ENCODE measurements at places on chromosomes 13 and 19. TPM values are rescaled to one million over a fixed set of nuclear protein-coding genes. Genes with fewer than 3 reads are reported as not detected.

GRCh38 chr13:30163441-30163840 lies 143.9 kb downstream of the KATNAL1 start:
- H3K27me3 ChIP-seq: peaks cover 2% of the 10 kb centered on the region
- H3K4me1 ChIP-seq: peaks cover 20% of the 10 kb centered on the region
- no peak overlapping the region for H3K4me3 ChIP-seq
- no peak overlapping the region for H3K27ac ChIP-seq

- H3K4me1 ChIP-seq: no peaks in the 10 kb centered on the region
- DNase-seq: no peak
- peaks cover 40% of the 10 kb centered on the region for H3K27me3 ChIP-seq
- H3K27ac ChIP-seq: no peak overlapping the region
- H3K4me3 ChIP-seq: no peak overlapping the region
Observed at GRCh38 chr13:52112591-52112990, 16.3 kb downstream of the NEK5 start.

DNA sequence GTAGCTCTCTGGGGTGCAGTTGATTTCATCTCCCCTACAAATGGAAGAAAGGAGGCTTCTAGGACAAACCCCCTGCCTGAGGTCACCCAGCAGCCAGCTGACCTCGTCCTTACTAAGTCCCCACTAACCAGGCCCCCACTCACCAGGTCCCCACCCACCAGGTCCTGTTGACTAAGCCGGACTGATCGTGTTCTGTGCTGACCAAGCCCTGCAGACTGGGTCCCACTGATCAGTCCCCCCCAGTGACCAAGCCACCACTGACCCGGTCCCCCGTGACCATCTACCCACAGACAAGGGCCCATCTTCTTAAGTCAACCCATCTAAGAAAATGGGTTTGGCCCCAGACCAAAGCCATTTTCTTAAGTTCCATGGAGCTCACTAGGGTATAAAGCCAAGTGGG lies 36.8 kb upstream of the TPM4 start:
- DNase-seq: no peak
- no peaks in the 10 kb centered on the region for H3K36me3 ChIP-seq
- H3K27ac ChIP-seq: no peak overlapping the region
- peaks cover 17% of the 10 kb centered on the region for H3K4me1 ChIP-seq

GRCh38 chr13:108921238-108921637 lies 291.8 kb downstream of the MYO16 start:
- H3K27me3 ChIP-seq: no peaks in the 10 kb centered on the region
- H3K4me3 ChIP-seq: no peak overlapping the region
- H3K4me1 ChIP-seq: peaks cover 3% of the 10 kb centered on the region
- no peak for DNase-seq

DNA sequence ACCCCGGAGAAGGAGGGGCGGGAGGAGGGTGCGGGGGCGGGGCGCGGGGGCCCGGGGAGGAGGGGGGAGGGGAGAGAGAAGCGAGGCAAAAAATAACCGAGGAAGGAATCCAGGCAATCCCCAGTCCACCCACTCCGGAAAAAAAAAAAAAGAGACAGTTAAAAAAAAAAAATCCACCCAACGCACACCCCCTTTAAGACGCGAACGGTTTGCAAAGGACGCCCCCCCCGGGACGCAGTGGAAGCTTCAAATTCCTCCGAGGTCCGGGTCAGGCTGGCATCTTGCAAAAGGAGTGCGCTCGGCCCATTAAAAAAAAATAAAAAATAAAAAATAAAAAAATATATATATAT lies at the start of gene CACNA1A:
TSS of gene CACNA1A (minus strand) at position 9 of the 350 bp plus-strand sequence. CDS start 255 bp downstream, outside the sequence.
- H3K36me3 ChIP-seq: no peaks in the 10 kb centered on the region
- no peaks in the 10 kb centered on the region for H3K4me1 ChIP-seq
- peaks cover 56% of the 10 kb centered on the region for H3K27me3 ChIP-seq
- H3K27ac ChIP-seq: no peak within 1 kb of the TSS
- DNase-seq: no peak

- DNase-seq: no peak
- H3K27me3 ChIP-seq: peaks cover 5% of the 10 kb centered on the region
- no peak overlapping the region for H3K4me3 ChIP-seq
Observed at GRCh38 chr13:36454987-36455386, 22.7 kb downstream of the CCNA1 start.

DNA sequence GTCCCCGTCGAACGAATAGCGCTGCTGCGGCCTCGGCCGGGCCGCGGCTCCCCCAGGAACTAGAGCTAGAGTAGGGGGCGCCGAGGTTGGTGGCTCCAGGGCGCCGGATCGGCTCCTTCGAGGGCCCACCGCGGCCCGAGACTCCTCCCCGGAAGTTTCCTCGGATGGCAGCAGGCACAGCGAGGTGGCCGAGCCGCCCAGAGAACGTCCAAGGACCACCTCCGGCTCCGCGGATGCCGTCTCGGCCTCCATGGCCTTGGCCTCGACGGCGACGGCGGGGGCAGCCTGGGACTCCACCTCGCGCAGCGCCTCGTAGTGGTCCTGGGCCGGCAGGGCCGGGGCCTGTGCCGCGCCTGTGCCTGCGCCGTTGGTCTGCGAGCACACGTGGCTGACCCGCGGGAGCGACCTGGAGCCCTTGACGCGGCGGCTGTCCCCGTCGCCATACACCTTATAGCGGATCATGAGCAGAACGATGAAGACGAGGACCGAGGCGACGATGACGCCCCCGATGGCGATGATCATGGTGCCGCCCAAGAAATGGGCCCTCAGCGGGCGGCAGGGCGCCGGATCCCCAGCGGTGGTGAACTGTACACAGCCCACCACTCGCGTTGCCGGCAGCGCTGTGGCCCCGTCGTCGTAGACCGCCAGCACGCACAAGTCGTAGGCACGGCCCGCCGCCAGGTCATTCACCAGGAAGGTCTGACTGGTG lies 11.8 kb downstream of the IFNL1 start:
- no peak for DNase-seq
- H3K27ac ChIP-seq: no peak overlapping the region
- no peaks in the 10 kb centered on the region for H3K27me3 ChIP-seq
- H3K36me3 ChIP-seq: peaks cover 14% of the 10 kb centered on the region
- H3K4me1 ChIP-seq: peaks cover 2% of the 10 kb centered on the region

DNA sequence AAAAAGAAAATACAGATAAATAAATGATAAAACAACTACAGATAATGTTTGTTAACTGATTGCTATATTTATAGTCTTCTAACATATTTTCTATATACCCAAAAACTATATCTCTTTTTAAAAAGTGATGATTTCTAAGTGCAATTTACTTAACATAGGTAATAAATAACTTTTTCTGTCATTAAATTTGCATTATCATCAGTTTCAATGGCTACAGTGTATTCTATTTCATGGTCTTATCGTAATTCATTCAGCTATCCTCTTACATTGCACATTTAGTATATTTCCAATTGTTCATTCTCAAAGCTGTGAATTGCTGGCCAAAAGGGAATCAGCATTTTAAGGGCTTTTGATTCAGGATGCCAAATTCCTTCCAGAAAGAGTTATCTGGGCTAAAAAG lies 3.6 kb downstream of the ZNF180 start:
- peaks cover 31% of the 10 kb centered on the region for H3K4me1 ChIP-seq
- no peak overlapping the region for H3K27ac ChIP-seq
- DNase-seq: no peak
- no peaks in the 10 kb centered on the region for H3K27me3 ChIP-seq
- H3K36me3 ChIP-seq: peaks cover 87% of the 10 kb centered on the region

DNA sequence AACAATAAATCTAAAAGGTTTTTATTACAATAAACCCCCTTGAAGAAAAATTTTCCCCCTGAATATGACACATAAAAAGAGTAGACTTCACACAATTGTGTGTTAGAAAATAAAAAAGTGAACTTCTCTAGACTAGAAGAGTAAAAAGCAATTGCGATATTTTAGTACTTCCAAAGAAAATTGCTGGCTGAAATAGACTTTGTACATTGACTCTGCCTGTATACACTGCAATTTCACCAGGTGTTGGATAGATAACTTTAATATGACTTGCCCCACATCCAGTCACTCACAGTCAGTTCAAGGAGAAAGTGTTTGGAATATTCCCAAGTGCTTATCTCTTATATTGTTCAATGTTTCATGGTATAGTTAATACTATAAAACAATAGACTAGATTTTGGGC lies 1780.1 kb upstream of the PCDH20 start:
- no peak overlapping the region for H3K27ac ChIP-seq
- no peaks in the 10 kb centered on the region for H3K27me3 ChIP-seq
- no peaks in the 10 kb centered on the region for H3K4me1 ChIP-seq
- no peaks in the 10 kb centered on the region for H3K36me3 ChIP-seq
- no peak for DNase-seq

GRCh38 chr13:41543664-41544300 lies 86.4 kb downstream of the RGCC start:
- H3K36me3 ChIP-seq: no peaks in the 10 kb centered on the region
- H3K27me3 ChIP-seq: no peaks in the 10 kb centered on the region
- H3K4me3 ChIP-seq: no peak overlapping the region
- no peak overlapping the region for H3K27ac ChIP-seq

- H3K27ac ChIP-seq: peak overlapping the region; percentile 87
- H3K4me3 ChIP-seq: peak overlapping the region; percentile 95
- H3K4me1 ChIP-seq: peaks cover 71% of the 10 kb centered on the region
- H3K27me3 ChIP-seq: no peaks in the 10 kb centered on the region
Observed at GRCh38 chr19:40800339-40800996, 1.5 kb downstream of the EGLN2 start.

GRCh38 chr19:38695317-38695683 lies 47.9 kb downstream of the ACTN4 start:
- H3K27ac ChIP-seq: peak overlapping the region; percentile 52
- H3K36me3 ChIP-seq: peaks cover 12% of the 10 kb centered on the region
- DNase-seq: no peak
- peaks cover 82% of the 10 kb centered on the region for H3K4me1 ChIP-seq

DNA sequence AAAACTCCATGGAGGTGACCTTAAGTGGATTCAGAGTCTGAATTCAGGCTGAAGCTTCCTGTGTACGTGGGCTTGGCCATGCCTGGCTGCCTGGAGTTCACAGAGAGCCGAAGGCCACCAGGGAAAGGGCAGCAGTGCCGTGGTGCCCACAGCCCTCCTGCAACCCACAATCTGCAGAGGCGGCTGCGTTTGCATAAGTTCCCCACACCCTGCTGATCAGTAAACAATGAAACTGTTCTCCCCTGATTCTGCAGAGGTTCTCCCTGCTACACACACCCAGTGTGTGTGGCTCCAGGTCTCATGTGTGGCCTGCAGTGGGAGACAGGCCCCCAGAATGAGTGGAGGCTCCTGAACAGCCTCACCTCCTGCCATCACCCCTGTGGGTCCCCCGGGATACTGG lies 126.9 kb upstream of the SLC7A1 start:
- no peaks in the 10 kb centered on the region for H3K4me1 ChIP-seq
- H3K27ac ChIP-seq: no peak overlapping the region
- H3K36me3 ChIP-seq: no peaks in the 10 kb centered on the region
- DNase-seq: no peak

GRCh38 chr13:62837895-62838294 lies 1422.2 kb upstream of the PCDH20 start:
- no peak for DNase-seq
- H3K27ac ChIP-seq: no peak overlapping the region
- no peaks in the 10 kb centered on the region for H3K36me3 ChIP-seq
- no peaks in the 10 kb centered on the region for H3K27me3 ChIP-seq

GRCh38 chr13:63279136-63279535 lies 1863.5 kb upstream of the PCDH20 start:
- H3K27ac ChIP-seq: no peak overlapping the region
- DNase-seq: no peak
- H3K27me3 ChIP-seq: no peaks in the 10 kb centered on the region
- H3K4me3 ChIP-seq: no peak overlapping the region
- no peaks in the 10 kb centered on the region for H3K4me1 ChIP-seq

DNA sequence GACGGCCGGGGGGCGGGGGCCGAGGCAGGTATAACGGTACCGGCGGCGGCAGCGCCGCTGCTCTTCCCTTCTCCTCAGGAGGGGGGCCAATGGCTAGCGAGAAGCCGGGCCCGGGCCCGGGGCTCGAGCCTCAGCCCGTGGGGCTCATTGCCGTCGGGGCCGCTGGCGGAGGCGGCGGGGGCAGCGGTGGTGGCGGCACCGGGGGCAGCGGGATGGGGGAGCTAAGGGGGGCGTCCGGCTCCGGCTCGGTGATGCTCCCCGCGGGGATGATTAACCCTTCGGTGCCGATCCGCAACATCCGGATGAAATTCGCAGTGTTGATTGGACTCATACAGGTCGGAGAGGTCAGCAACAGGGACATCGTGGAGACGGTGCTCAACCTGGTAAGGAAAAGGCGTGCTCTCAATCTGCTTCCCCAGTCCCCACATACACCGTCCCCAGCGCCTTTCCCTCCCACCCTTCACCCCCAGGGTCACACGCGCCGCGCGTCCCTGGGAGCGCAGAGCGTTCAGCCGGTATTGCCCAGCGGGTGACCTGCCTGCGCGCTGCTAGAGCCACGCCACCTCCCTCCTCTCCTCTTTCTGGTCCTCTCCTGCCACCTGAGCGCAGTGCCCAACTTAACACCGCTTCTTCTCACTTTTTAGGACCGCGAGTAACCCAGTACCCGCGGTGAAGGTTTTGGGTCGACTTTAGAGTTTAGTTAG lies 814 bp downstream of the NBEA start:
- H3K27ac ChIP-seq: peak overlapping the region; percentile 35
- peaks cover 17% of the 10 kb centered on the region for H3K4me1 ChIP-seq
- peak overlapping the region; percentile 55 for H3K4me3 ChIP-seq
- no peaks in the 10 kb centered on the region for H3K36me3 ChIP-seq
- DNase-seq: no peak

DNA sequence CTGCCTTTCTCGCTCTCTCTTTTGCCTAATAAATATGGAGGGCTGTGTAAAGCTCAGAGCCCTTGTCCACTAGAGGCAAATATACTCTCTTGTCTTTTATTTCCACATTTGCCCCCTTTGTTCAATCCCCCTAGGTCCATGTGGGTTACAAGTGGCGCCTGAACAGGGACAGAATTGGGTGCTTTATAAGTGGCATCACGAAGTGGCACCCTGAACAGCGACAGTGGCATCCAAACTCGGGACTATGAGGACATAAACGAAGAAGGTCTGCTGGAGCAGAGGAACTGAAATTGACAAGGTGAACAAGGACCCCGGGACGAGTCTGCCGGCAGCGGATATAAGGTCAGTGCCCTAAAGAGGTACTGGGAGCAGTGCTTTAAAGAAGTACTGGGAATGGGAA lies 4.3 kb upstream of the ZNF610 start:
- H3K36me3 ChIP-seq: peaks cover 15% of the 10 kb centered on the region
- no peaks in the 10 kb centered on the region for H3K27me3 ChIP-seq
- DNase-seq: no peak
- no peak overlapping the region for H3K4me3 ChIP-seq
- H3K4me1 ChIP-seq: peaks cover 7% of the 10 kb centered on the region

GRCh38 chr19:23283925-23284324 lies 33.7 kb upstream of the ZNF724 start:
- DNase-seq: peak; percentile 52
- H3K27ac ChIP-seq: no peak overlapping the region
- no peak overlapping the region for H3K4me3 ChIP-seq
- no peaks in the 10 kb centered on the region for H3K4me1 ChIP-seq
- H3K27me3 ChIP-seq: no peaks in the 10 kb centered on the region
- peaks cover 6% of the 10 kb centered on the region for H3K36me3 ChIP-seq

The FCER2 gene
- total RNA-seq: not detected

The GPC6 gene
- total RNA-seq: not detected

The CYP4F2 gene
- total RNA-seq: not detected

The CLEC17A gene
- not detected for total RNA-seq

The DNM2 gene
- total RNA-seq: 267 TPM

The NLRP4 gene
- not detected for total RNA-seq
